ENCODE measurements at places on chromosomes 12 and 14.

- no peak for DNase-seq
Measured at GRCh38 chr14:95328729-95329503, 9.2 kb upstream of the CLMN start.

- DNase-seq, result no peak
Measured at GRCh38 chr12:226401-226800, 12.4 kb upstream of the SLC6A12 start.

GRCh38 chr12:12474471-12474928 lies 88.2 kb downstream of the DUSP16 start:
- DNase-seq, result no peak

- DNase-seq, result no peak
Measured at GRCh38 chr14:22551605-22551997, 37.4 kb downstream of the DAD1 start.

- no peak for DNase-seq
Measured at GRCh38 chr12:56165369-56165768, 7.2 kb downstream of the MYL6 start.

- no peak for DNase-seq
Measured at GRCh38 chr14:77889971-77890442, 90.1 kb downstream of the ADCK1 start.

- no peak for DNase-seq
Measured at GRCh38 chr14:70162358-70162757, 26.4 kb downstream of the SLC8A3 start.

DNA sequence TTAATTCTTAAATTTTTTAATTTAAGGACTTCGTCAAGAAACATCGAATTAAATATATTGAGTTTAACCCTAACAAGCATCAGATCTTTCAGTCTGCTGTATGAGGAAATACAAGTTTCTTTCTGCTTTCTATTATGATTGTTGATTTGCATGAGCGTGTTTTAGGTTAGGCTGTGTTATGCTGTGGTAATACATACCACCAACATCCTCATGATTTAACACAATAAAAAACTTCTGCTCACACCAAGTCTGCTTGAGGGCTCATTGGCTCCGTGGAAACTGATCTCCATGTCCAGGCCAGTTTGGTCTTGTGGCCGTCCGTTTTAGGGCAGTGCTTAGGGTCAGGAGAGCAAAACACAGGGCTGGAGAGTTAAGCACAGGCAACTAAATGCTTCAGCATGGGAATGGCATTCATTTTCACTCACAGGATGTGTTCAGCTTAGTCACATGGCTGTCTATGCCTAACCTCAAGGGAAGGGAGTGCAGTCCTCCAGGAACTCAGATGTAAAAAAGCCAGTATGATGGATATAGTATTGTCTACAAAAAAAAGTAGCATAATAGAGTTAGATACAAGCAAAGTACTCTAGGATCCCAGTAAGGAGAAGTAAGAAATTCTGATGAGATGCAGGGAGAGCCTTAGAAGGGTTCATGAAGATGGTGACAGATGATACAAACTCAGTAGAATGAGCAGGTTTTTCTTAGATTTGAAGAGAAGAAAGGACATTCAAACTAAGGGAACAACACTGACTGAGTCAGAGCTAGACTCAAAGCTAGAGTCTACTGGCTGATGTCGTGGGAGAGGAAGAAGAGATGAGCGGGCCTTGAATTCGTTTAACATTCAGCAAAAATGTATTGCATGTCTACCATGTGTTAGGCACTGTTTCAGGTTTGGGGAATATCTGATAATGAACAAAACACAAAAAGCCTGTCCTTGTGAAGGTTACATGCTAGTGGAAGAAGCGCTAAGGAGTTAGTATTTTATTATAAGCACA lies 16.3 kb downstream of the MARK3 start:
- DNase-seq, result peak; percentile 44

- DNase-seq, result no peak
Measured at GRCh38 chr12:15982471-15982870, 71.3 kb downstream of the DERA start.
